ENCODE measurements at places on chromosomes 13 and 19.
A peak's percentile ranks its signal among the peaks of the same experiment; 100 is the strongest.

- H3K4me3 ChIP-seq, result no peak overlapping the region
- H3K36me3 ChIP-seq, result no peaks in the 10 kb centered on the region
- peaks cover 13% of the 10 kb centered on the region for H3K4me1 ChIP-seq
- no peak overlapping the region for H3K27ac ChIP-seq
- H3K27me3 ChIP-seq, result no peaks in the 10 kb centered on the region
Observed at GRCh38 chr13:49060678-49061387, 85.1 kb downstream of the FNDC3A start.

- H3K4me3 ChIP-seq, result no peak overlapping the region
- H3K36me3 ChIP-seq, result no peaks in the 10 kb centered on the region
- no peaks in the 10 kb centered on the region for H3K4me1 ChIP-seq
- no peak overlapping the region for H3K27ac ChIP-seq
- no peak for DNase-seq
Observed at GRCh38 chr13:24672141-24673132, 7.8 kb upstream of the ATP12A start.

- DNase-seq, result no peak
- no peaks in the 10 kb centered on the region for H3K36me3 ChIP-seq
- H3K27me3 ChIP-seq, result peaks cover 8% of the 10 kb centered on the region
- H3K4me1 ChIP-seq, result peaks cover 5% of the 10 kb centered on the region
- H3K27ac ChIP-seq, result no peak overlapping the region
Observed at GRCh38 chr13:50131920-50132903, 117.0 kb downstream of the KCNRG start.

DNA sequence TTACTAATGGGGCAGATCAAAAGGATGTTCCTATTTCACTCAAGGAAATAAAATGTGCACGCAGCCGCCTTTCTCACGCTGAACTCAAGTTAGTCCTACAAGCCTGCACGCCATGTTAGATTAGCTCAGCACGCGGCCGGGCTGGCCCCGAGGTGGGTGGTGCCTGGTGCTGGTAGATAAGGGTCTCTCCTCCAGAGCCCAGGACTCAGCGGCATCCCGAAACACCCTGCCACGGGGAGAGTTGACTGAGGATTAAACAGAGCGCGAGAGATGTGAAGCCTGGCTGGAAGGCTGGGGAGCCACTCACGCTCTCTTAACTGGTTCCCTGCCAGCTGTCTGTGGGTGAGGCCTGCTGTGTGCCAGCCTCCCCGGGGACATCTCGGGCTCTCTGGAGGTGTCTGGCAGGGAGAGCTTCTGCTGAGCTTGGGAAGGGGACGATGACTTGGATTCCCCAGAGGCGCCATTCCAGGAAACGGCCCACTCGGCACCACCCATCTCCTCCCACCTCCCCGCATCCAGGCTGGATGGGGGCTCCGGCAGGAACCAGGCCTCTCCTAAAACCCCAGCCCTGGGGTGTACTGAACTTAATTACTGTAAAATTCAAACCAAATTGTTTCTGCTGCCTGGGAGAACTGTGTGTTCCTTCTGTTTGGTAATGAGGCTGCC, 122.2 kb downstream of the KDM4B start:
- peaks cover 29% of the 10 kb centered on the region for H3K4me1 ChIP-seq
- peak; percentile 73 for DNase-seq
- H3K4me3 ChIP-seq, result no peak overlapping the region
- H3K27ac ChIP-seq, result peak overlapping the region; percentile 47
- peaks cover 28% of the 10 kb centered on the region for H3K36me3 ChIP-seq

DNA sequence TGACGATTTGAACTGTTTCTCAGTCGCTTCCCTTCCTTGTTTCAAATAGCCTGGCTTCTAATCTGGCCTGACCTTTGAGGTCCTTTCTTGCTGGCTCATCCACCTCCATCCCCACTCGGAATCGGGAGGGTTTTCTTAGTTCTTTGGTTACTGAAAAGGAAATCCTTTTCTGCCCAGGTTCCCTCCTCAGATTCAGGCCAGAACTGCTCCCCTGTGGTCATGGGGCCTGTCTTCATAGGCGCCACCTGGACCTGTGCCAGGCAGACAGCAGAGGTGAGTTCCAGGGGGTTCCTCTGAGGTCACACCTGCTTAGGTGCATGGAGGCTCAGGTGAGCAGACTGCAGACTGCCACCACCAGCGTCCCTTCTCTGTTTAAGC, 62.4 kb downstream of the AKAP11 start:
- no peak for DNase-seq
- H3K27ac ChIP-seq, result no peak overlapping the region
- no peak overlapping the region for H3K4me3 ChIP-seq
- H3K27me3 ChIP-seq, result no peaks in the 10 kb centered on the region

DNA sequence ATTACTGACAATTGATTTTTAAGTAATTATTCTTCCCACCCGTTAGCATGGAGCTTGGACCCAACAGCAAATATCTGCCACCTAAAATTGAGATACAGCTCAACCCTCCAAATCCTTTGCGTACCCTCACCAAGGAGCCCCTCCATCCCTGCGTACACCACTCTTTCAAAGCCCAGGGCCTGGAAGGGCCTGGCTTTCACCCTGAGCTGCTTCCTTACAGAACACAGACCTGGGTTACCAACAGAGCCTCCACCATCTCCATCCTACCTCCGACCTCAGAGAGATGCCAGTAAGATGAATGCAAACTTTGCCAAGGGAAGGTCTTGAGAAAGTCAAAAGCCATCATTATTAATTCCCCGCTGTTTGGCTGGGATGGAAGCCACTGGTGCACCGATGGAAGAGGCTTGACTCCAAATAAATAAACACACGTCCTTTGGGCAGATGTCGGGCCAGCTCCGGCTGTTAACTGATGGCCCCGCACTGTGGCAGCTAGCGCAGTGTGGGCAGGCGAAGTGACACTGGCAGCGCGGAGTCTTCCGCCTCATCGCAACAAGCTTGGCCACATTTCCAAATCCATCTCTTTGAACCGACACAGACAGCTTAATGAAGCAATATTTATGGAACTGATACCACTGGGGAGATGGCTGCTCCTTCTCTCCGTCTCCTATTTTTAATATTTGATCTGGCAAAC, 150.2 kb upstream of the VSTM2B start:
- no peak overlapping the region for H3K27ac ChIP-seq
- no peak for DNase-seq
- no peak overlapping the region for H3K4me3 ChIP-seq
- H3K4me1 ChIP-seq, result no peaks in the 10 kb centered on the region
- H3K27me3 ChIP-seq, result peaks cover 14% of the 10 kb centered on the region

GRCh38 chr13:35784286-35784951, 307.9 kb upstream of the MAB21L1 start:
- H3K4me3 ChIP-seq, result no peak overlapping the region
- H3K4me1 ChIP-seq, result no peaks in the 10 kb centered on the region
- no peak overlapping the region for H3K27ac ChIP-seq

DNA sequence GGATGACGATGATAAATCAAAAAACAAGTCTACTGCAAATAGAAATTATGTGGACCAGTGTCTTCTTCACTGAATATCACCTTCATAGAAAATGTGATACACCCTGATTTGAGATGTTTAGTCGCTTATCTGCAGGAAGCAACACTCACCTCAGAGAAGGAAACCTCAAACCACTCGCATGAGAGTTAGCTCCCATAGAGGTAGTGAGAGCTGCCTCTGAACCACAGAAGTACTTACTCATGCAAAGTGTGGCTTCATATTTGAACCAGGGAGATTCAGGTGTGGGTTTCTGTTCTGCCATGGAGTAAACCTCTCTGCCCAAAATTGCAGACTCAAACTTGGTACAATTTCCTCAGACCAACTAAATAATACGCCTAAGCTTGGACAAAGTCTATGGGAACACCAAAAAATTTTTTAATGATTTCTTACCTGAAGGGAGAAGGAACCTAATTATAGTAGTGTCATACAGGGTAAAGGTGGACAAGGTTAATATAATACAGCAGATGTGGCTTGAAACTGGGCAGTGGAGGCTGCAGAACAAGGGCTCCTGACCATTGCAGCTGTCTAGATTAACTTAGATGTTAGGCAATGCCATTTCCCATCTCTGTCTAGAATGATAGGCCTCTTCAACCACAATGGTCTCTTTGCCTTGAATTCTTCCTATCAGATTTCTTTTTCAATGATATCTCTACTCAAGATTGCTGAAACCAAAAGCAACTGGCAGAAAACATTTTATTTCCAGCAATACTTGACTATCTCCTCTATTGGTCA, 29.6 kb upstream of the RCBTB2 start:
- H3K4me3 ChIP-seq, result no peak overlapping the region
- no peaks in the 10 kb centered on the region for H3K36me3 ChIP-seq
- DNase-seq, result no peak
- H3K27ac ChIP-seq, result no peak overlapping the region
- peaks cover 1% of the 10 kb centered on the region for H3K4me1 ChIP-seq
- no peaks in the 10 kb centered on the region for H3K27me3 ChIP-seq

DNA sequence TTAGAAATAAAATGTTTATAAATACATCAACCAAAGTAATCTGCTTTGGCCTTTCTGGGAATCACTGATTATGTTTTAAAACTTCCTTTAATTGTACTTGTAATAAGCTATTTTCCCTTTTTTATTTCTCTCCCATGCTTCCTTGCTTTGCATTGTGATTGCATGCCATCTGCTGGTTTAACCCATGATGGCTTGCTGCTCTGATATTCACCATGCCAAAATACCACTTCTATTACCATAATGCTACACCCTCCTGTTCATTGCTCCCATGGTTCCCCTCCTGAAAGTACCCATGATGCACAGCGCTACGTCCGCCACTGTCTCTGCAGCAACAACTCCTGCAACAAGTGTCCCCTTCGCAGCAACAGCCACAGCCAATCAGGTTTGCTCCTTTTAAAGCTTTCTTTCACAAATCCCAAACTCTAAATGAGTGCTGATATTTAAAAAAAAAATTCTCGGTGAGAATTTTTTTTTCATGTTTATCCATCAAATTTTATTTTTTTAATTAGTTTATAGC, 67.7 kb upstream of the RAP2A start:
- H3K4me3 ChIP-seq, result no peak overlapping the region
- H3K4me1 ChIP-seq, result peaks cover 3% of the 10 kb centered on the region
- no peak for DNase-seq
- no peaks in the 10 kb centered on the region for H3K27me3 ChIP-seq
- H3K36me3 ChIP-seq, result peaks cover 75% of the 10 kb centered on the region

DNA sequence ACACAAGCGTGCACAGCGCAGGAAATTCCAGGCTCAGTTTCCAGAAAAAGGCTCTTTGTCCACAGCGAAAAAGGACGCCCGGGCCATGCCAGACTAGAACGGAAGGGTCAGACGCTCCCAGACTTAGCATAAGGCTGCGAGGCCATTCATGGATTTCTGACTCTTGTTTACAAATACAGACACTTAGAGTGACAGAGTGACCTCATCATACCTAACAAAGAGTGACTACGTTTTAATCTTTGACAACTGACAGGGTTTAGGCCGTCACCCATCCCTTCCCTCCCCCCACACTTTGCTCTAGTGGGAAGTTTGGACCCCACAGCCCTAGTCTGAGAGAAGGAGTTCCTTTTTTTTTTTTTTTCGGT, 418 bp upstream of the ZNF709 start:
- no peak for DNase-seq
- H3K27ac ChIP-seq, result peak overlapping the region; percentile 76
- H3K4me3 ChIP-seq, result peak overlapping the region; percentile 94
- H3K27me3 ChIP-seq, result no peaks in the 10 kb centered on the region
- peaks cover 22% of the 10 kb centered on the region for H3K4me1 ChIP-seq
